ENCODE measurements at places on chromosomes 1 and 21. TPM values are rescaled to one million over a fixed set of nuclear protein-coding genes. Genes with fewer than 3 reads are reported as not detected.

GRCh38 chr1:30405631-30406212 is 317.7 kb downstream of the MATN1 start:
- peaks cover 4% of the 10 kb centered on the region for H3K4me1 ChIP-seq
- H3K4me3 ChIP-seq, result no peak overlapping the region
- peaks cover 30% of the 10 kb centered on the region for H3K27me3 ChIP-seq

DNA sequence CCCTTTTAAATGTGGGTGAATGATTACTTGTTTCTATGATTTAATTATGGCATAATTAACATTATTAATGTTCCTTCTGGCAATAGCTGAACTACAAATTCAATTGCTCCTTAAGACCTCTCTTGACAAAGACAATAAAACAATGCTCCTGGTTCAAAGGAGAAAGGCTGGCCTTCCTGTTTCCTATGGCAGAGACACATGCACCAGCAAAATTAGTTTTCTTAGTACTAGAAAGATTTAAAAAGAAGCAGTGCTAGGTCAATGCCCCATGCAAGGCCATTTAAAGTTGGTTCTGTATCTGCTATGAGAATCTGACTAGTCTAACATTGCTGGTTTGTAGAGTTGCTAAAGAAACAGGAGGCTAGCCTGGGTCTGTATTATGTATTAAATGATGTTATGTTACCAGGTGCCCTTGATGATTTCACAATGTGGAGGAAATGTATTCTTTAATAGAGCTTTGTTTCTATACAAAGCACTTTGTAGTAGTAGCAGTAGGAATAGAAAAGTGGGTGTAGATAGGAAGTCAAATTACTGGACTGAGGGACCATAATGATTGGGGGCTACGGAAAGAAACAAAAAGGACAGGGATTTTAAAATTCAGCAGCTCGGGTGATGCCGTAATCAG is 38.8 kb upstream of the CD34 start:
- H3K4me1 ChIP-seq, result peaks cover 10% of the 10 kb centered on the region
- H3K36me3 ChIP-seq, result no peaks in the 10 kb centered on the region
- no peaks in the 10 kb centered on the region for H3K27me3 ChIP-seq
- H3K4me3 ChIP-seq, result no peak overlapping the region
- H3K27ac ChIP-seq, result peak overlapping the region; percentile 20

DNA sequence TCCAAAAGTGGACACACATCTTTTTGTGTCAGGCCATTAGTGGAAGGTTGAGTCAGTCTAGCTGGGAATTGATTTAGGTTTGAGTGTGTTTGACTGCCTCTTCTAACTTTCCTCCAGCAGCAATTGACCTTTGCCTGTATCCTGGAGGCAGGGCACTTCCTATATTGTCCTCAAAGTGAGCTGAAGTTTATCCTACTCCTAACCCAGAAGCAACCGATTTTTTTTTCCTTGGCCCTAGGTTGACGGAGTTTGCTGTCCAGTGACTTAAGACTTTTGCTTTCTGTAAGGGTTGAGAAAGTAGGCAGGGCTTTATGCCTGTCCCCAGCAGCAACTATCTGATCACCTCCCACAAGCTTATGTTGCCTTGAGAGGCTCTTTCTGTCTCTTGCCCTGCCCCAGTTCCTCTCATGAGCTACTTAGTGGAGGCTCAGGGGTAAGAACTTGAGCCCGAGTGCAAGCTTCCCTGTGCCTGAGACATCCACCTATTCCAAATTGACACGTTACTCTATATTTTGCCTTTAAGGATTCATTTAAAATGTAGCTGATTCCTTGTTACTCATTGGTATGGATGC is 30.9 kb downstream of the SLC35F3 start:
- no peak overlapping the region for H3K4me3 ChIP-seq
- no peaks in the 10 kb centered on the region for H3K4me1 ChIP-seq
- DNase-seq, result no peak
- H3K36me3 ChIP-seq, result no peaks in the 10 kb centered on the region
- H3K27ac ChIP-seq, result no peak overlapping the region

SLAMF9 gene
- total RNA-seq, result not detected

DNA sequence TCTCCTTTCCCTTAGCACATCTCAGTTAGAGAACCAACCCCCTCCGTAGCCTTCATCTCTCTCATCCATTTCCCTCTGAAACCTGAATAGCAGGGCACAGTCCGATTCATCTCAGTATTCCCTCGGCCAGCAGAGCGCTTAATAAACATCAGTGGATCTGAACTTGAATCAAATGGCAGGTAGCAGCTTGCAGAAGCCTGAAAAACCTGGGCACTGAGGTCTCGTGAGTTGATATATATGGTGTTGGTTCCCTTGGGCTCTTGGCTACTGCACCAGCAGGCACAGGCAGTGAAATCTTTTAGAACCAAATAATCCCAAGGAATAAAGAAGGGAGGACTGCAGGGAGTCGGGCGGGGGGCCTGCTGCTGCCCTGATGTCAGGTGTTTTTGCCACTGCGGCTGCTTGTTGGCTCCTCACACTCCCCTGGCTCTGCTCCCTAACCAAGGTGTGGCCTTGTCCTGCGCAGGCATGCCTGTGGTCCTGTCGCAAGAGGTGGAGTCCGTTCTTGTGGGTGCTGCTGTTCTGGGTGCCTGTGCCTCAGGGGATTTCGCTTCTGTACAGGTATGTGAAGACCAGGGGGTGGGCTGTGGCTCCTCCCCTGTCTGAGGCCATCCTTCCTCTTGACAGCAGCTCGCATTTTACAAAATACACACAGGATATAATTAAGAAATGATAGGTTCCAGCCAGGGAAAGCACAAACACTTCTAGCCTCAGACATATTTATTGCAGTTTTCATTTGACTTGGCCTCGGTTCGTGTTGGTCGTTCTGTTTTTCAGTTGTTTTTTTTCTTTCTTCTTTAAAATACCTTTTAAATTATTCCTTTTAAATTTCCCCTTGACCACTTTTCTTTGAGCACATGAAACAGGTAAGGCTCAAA is 140.9 kb upstream of the HOOK1 start:
- H3K4me1 ChIP-seq, result peaks cover 4% of the 10 kb centered on the region
- H3K4me3 ChIP-seq, result no peak overlapping the region
- H3K27ac ChIP-seq, result peak overlapping the region; percentile 16

HPCAL4 gene
- total RNA-seq, result 0.18 TPM

- peaks cover 17% of the 10 kb centered on the region for H3K4me1 ChIP-seq
- H3K36me3 ChIP-seq, result no peaks in the 10 kb centered on the region
- no peak overlapping the region for H3K27ac ChIP-seq
- H3K27me3 ChIP-seq, result no peaks in the 10 kb centered on the region
These were observed 4.2 kb upstream of the PLXNA2 start for GRCh38 chr1:208248307-208248801.

DNA sequence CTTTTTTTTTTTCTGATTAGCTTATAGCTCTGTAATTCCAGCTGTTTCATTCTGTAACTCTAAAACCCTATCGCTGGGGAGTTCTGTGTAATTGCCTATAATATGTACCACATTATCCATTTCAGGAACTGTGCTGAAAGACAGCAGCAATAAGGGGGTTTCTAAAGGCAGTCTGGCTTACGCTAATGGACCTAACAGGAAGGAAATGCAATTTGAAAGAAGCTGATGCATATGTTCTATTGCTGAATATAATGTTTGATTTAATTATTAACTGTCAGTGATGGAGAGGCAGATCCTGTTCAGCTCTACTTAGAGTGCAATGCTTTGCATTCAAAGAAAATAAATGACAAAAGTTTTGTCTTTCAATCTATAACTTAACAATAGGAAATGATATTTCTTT is 209.4 kb upstream of the SNX7 start:
- H3K27me3 ChIP-seq, result no peaks in the 10 kb centered on the region
- H3K27ac ChIP-seq, result no peak overlapping the region
- no peaks in the 10 kb centered on the region for H3K4me1 ChIP-seq
- no peaks in the 10 kb centered on the region for H3K36me3 ChIP-seq

DNA sequence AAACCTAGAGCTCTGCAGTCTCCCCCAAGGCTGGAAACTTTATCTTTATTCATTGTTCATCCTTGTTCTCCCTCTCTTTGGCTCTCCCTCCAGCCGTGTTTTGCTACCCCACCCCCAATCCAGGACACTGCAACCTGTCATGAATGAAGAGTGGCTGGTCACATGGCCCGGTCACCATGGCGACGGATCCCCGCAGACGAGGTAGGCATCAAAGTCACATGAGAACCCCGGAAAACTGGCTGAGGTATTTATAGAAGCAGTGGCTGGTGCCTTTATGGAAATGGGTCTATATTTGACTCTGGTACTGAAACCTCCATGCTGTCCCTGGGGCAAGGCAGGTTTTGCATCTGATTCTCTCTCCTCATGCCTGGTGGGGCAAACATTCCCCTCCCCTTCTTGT is 13.4 kb upstream of the SLC6A17 start:
- H3K36me3 ChIP-seq, result no peaks in the 10 kb centered on the region
- H3K4me1 ChIP-seq, result no peaks in the 10 kb centered on the region
- H3K27ac ChIP-seq, result no peak overlapping the region
- peaks cover 44% of the 10 kb centered on the region for H3K27me3 ChIP-seq

- H3K27me3 ChIP-seq, result no peaks in the 10 kb centered on the region
- H3K36me3 ChIP-seq, result no peaks in the 10 kb centered on the region
- no peak overlapping the region for H3K27ac ChIP-seq
- DNase-seq, result no peak
- H3K4me3 ChIP-seq, result no peak overlapping the region
- peaks cover 8% of the 10 kb centered on the region for H3K4me1 ChIP-seq
These were observed 31.9 kb downstream of the SEC16B start for GRCh38 chr1:177937931-177938330.

TMCC2 gene
- total RNA-seq, result 1.8 TPM

DNA sequence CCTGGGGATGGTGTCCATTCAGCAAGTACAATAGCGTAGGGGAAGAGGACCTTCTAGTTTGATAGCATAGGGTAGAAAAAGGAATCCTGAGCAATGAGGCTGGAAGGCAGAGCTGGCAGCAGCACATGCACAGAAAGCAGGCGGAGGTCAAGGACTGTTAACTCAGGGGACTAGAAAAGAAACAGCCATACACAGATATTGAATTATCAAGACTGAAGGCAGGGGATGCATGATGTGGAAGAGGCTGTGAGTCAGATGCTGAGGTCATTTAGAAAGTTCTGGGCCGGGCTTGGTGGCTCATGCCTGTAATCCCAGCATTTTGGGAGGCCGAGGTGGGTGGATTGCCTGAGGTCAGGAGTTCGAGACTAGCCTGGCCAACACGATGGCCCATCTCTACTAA is 65.6 kb downstream of the OPTC start:
- peak overlapping the region; percentile 67 for H3K27ac ChIP-seq
- H3K4me3 ChIP-seq, result no peak overlapping the region
- H3K36me3 ChIP-seq, result no peaks in the 10 kb centered on the region

- no peaks in the 10 kb centered on the region for H3K4me1 ChIP-seq
- no peak overlapping the region for H3K27ac ChIP-seq
- H3K4me3 ChIP-seq, result no peak overlapping the region
These were observed 190.9 kb downstream of the GIPC2 start for GRCh38 chr1:78236716-78237115.

BRINP3 gene
- total RNA-seq, result not detected

- H3K27me3 ChIP-seq, result no peaks in the 10 kb centered on the region
- peak overlapping the region; percentile 98 for H3K4me3 ChIP-seq
- DNase-seq, result no peak
- peak overlapping the region; percentile 93 for H3K27ac ChIP-seq
- peaks cover 42% of the 10 kb centered on the region for H3K36me3 ChIP-seq
These were observed 685 bp downstream of the CRTC2 start for GRCh38 chr1:153957744-153958110.

GRCh38 chr1:7334475-7335035 is 436.5 kb upstream of the VAMP3 start:
- no peaks in the 10 kb centered on the region for H3K27me3 ChIP-seq
- H3K36me3 ChIP-seq, result no peaks in the 10 kb centered on the region
- H3K4me3 ChIP-seq, result no peak overlapping the region

GRCh38 chr1:10113501-10113900 is 80.7 kb downstream of the UBE4B start:
- no peak for DNase-seq
- no peaks in the 10 kb centered on the region for H3K36me3 ChIP-seq
- no peak overlapping the region for H3K4me3 ChIP-seq
- no peaks in the 10 kb centered on the region for H3K27me3 ChIP-seq
- no peaks in the 10 kb centered on the region for H3K4me1 ChIP-seq
- no peak overlapping the region for H3K27ac ChIP-seq

SMPDL3B gene
- total RNA-seq, result not detected

DNA sequence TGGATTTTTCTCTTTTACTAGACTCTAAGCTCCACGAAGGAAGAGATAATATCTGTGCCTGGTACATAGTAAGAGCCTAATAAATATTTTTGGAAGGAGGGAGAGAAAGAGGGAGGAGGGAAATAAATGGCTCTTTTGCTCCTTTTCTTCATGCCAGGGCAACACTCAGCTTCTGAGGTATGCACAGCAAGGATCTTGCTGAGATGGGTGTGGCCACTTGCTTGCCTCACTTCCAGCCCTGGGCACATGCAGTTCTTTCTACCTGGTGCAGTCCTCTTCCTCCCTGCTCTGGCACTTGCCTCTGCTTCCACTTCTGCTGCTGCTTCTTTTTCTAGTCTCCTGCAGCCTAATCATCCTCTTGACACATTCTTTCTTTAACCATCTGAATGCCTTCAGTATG is 148.1 kb downstream of the FGGY start:
- no peaks in the 10 kb centered on the region for H3K36me3 ChIP-seq
- H3K4me3 ChIP-seq, result no peak overlapping the region
- DNase-seq, result no peak
- H3K4me1 ChIP-seq, result peaks cover 36% of the 10 kb centered on the region

DNA sequence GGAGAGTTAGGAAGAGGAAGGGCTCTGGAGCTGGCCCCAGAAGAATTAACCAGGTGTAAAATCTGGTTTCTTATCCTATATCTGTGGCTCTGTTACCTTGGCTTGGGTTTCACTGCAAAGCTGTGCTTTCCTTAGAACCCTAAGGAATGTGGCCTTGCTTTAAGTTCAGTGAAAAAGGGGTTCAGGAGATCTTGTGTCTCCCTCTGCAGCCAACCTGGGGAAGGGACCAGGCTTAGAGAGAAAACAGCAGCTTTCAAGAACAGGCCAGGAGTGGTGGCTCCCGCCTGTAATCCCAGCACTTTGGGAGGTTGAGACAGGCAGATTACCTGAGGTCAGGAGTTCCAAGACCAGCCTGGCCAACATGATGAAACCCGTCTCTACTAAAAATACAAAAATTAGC is 16.1 kb upstream of the MYCL start:
- peaks cover 7% of the 10 kb centered on the region for H3K4me1 ChIP-seq
- H3K27me3 ChIP-seq, result peaks cover 10% of the 10 kb centered on the region
- H3K27ac ChIP-seq, result no peak overlapping the region
- no peak overlapping the region for H3K4me3 ChIP-seq
- no peak for DNase-seq

- H3K27me3 ChIP-seq, result no peaks in the 10 kb centered on the region
- H3K36me3 ChIP-seq, result peaks cover 60% of the 10 kb centered on the region
- H3K4me3 ChIP-seq, result no peak overlapping the region
- DNase-seq, result no peak
- H3K4me1 ChIP-seq, result peaks cover 7% of the 10 kb centered on the region
- H3K27ac ChIP-seq, result no peak overlapping the region
These were observed 2.4 kb upstream of the ELF3 start for GRCh38 chr1:202007805-202008489.

GRCh38 chr1:180918519-180918918 is 5.8 kb downstream of the KIAA1614 start:
- H3K27ac ChIP-seq, result no peak overlapping the region
- H3K4me3 ChIP-seq, result no peak overlapping the region
- no peak for DNase-seq
- H3K36me3 ChIP-seq, result no peaks in the 10 kb centered on the region
- H3K27me3 ChIP-seq, result no peaks in the 10 kb centered on the region

- H3K27ac ChIP-seq, result no peak overlapping the region
- peaks cover 34% of the 10 kb centered on the region for H3K4me1 ChIP-seq
- no peaks in the 10 kb centered on the region for H3K27me3 ChIP-seq
- no peak overlapping the region for H3K4me3 ChIP-seq
- DNase-seq, result no peak
These were observed 3.4 kb upstream of the LAMB3 start for GRCh38 chr1:209655411-209656231.

KCNC4 gene
- total RNA-seq, result 2.6 TPM

SRRM1 gene
- 75.7 TPM for total RNA-seq

GRCh38 chr1:238061967-238062613 is 171.4 kb upstream of the ZP4 start:
- H3K27me3 ChIP-seq, result no peaks in the 10 kb centered on the region
- H3K4me1 ChIP-seq, result no peaks in the 10 kb centered on the region
- H3K27ac ChIP-seq, result no peak overlapping the region
- no peak for DNase-seq
